ENCODE measurements at places on chromosomes 2 and 18.

GRCh38 chr2:222919841-222920526 lies 59.1 kb downstream of the ACSL3 start:
- no peaks in the 10 kb centered on the region for H3K4me1 ChIP-seq
- no peak for DNase-seq

GRCh38 chr18:53268455-53268854 lies 928.5 kb downstream of the DCC start:
- no peak overlapping the region for H3K27ac ChIP-seq
- H3K36me3 ChIP-seq, result no peaks in the 10 kb centered on the region
- DNase-seq, result no peak
- no peaks in the 10 kb centered on the region for H3K4me1 ChIP-seq

GRCh38 chr2:403682-404081 lies 115.8 kb upstream of the ALKAL2 start:
- H3K36me3 ChIP-seq, result no peaks in the 10 kb centered on the region
- H3K4me1 ChIP-seq, result no peaks in the 10 kb centered on the region
- peaks cover 3% of the 10 kb centered on the region for H3K27me3 ChIP-seq
- no peak overlapping the region for H3K4me3 ChIP-seq
- no peak for DNase-seq

DNA sequence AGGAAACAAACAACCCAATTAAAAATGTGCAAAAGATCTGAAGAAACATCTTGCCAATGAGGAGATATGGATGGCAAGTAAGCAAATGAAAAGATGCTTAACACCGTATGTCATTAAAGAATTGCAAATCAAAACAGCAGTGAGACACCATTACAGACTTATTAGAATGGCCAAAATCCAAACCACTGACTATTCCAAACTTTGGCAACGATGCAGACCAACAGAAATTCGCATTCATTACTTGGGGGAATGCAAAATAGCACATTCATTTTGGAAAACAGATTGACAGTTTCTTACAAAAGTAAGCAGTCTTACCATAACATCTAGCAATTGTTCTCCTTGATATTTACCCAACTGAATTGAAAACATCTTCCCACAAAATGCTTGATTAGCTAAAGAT lies 1118.7 kb downstream of the SUCLG1 start:
- no peak for DNase-seq
- H3K36me3 ChIP-seq, result no peaks in the 10 kb centered on the region
- H3K4me1 ChIP-seq, result no peaks in the 10 kb centered on the region
- H3K27ac ChIP-seq, result no peak overlapping the region
- no peak overlapping the region for H3K4me3 ChIP-seq

DNA sequence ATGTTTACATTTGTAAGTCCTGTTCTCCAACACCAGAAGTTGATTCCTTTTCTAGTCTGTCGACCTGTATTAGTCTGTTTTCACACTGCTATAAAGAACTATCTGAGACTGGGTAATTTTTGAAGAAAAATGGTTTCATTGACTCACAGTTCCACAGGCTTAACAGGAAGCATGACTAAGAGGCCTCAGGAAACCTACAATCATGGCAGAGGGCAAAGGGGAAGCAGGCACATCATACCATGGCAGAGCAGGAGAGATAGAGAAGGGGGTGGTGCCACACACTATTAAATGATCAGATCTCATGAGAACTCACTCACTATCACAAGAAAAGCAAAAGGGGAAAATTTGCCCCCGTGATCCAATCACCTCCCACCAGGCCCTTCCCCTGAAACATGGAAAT lies 112.8 kb upstream of the MAP3K20 start:
- H3K27ac ChIP-seq, result no peak overlapping the region
- peaks cover 6% of the 10 kb centered on the region for H3K27me3 ChIP-seq
- no peaks in the 10 kb centered on the region for H3K4me1 ChIP-seq
- DNase-seq, result no peak
- no peaks in the 10 kb centered on the region for H3K36me3 ChIP-seq

- no peak for DNase-seq
- H3K27me3 ChIP-seq, result no peaks in the 10 kb centered on the region
- no peaks in the 10 kb centered on the region for H3K36me3 ChIP-seq
- no peak overlapping the region for H3K27ac ChIP-seq
Observed at GRCh38 chr2:179701524-179702110, 159.8 kb downstream of the ZNF385B start.

DNA sequence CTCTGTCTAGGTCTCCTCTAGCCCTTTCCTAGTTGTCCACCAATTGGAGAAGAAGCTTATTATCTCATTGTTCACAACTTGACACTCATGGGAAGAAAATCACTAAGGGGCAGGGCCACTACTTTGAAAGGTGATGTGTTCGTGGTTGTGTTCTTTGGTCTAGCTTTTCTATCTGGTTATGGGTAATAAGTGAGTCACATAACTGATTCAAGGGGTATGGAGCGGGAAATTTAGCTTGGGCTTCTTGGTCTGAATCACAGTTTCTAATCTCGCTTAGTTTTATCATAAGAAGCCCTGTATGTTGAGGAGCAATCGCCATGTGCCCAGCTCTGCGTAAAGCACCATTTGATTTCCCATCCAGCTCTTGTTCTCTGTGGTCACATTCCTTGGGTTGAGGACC lies 18.7 kb upstream of the DYTN start:
- no peaks in the 10 kb centered on the region for H3K36me3 ChIP-seq
- DNase-seq, result no peak
- no peak overlapping the region for H3K27ac ChIP-seq
- no peaks in the 10 kb centered on the region for H3K4me1 ChIP-seq
- H3K4me3 ChIP-seq, result no peak overlapping the region
- H3K27me3 ChIP-seq, result no peaks in the 10 kb centered on the region

DNA sequence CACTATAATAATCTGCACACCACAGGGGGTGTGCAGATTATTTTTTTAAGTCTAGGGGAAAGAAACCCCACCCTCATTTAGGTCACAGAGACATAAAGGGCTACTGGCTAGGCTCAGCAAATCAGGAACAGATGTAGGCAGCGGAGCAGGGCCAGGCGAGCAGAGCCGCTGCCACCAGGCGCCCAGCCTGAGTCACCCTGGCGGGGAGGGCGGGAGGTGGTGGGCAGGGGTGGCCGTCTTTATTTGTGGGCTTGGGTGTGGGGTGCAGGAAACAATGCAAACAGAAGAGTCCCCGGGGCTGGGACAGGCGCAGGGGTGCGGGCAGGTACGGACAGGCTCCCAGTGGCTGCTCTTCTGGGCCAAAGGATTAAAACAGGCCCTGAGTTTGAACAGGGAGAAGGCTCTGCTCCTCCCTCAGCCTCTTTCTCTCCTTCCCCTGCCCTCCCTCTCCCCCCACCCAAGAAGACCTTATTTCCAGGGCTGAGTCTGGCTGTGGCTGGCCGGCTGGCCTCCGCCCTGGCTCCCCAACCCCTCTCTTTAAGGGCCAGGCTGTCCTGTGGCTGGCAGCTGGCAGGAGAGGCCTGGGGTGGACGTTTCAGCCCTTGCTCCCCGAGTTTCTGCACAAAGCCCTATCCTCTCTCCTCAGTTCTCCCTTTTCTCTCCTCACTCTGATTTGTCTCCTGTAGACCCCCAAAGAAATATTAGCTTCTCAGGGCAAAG lies 142.9 kb upstream of the SMAD2 start:
- DNase-seq, result no peak
- H3K36me3 ChIP-seq, result no peaks in the 10 kb centered on the region
- H3K4me3 ChIP-seq, result no peak overlapping the region
- peaks cover 10% of the 10 kb centered on the region for H3K27me3 ChIP-seq

- no peak overlapping the region for H3K4me3 ChIP-seq
- no peak overlapping the region for H3K27ac ChIP-seq
- H3K4me1 ChIP-seq, result no peaks in the 10 kb centered on the region
- H3K27me3 ChIP-seq, result no peaks in the 10 kb centered on the region
Observed at GRCh38 chr2:71102981-71103681, 26.9 kb downstream of the MCEE start.

DNA sequence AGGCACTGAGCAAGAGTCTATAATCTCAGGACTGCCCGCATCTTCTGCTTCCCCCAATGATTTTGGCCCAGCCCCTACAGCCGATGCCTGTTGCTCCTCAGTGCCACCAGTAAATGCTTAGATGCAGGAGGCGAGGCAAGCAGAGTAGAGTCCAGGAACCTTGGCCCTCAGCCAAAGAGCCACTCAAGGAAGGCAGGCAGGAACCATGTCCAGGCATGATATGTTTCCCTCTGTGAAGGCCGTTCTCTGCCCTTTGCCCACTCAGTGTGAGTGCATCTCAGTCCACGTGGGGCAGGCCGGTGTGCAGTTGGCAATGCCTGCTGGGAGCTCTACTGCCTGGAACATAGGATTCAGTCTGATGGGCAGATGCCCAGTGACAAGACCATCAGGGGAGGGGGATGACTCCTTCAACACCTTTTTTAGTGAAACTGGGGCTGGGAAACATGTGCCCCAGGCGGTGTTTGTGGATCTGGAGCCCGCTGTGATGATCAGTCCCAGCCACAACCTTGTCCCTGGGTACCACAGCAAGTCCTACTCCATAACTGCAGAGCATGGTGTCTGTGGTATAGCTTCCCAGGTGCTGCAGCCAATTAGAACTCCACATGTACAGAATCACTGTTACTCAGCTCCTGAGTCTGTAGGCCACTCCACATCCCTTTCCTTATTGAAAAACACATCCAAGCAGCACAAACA lies 9.7 kb upstream of the DNAJB2 start:
- no peak for DNase-seq
- H3K4me3 ChIP-seq, result no peak overlapping the region
- no peaks in the 10 kb centered on the region for H3K27me3 ChIP-seq
- H3K36me3 ChIP-seq, result no peaks in the 10 kb centered on the region

DNA sequence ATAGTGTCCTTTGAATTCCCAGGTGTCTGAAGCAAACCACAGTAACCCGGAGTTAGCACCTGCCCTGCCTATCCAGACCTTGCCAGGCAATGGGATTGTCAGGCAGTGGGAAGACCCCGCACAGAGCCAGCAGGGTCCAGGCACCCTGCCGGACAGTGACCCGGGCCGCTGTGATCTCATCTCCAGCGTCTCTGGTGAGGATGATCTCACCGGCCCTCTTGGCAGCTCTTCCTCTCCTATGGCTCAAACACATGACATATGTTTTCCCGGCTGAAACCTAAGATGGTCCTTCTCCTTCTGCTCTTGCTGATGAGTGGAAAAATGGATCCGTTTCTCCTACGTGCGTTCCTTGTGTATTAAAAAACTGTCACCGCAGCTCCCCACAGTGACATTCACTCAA lies 75.1 kb downstream of the ACOXL start:
- DNase-seq, result no peak
- no peak overlapping the region for H3K27ac ChIP-seq
- H3K4me3 ChIP-seq, result no peak overlapping the region
- peaks cover 8% of the 10 kb centered on the region for H3K4me1 ChIP-seq

GRCh38 chr2:181810823-181811695 lies 80.5 kb upstream of the ITPRID2 start:
- no peaks in the 10 kb centered on the region for H3K27me3 ChIP-seq
- no peaks in the 10 kb centered on the region for H3K36me3 ChIP-seq
- no peaks in the 10 kb centered on the region for H3K4me1 ChIP-seq
- no peak overlapping the region for H3K4me3 ChIP-seq
- DNase-seq, result no peak
- no peak overlapping the region for H3K27ac ChIP-seq

GRCh38 chr2:116747103-116747502 lies 1067.4 kb upstream of the DDX18 start:
- no peak for DNase-seq
- no peak overlapping the region for H3K4me3 ChIP-seq
- no peaks in the 10 kb centered on the region for H3K36me3 ChIP-seq
- no peaks in the 10 kb centered on the region for H3K4me1 ChIP-seq
- no peaks in the 10 kb centered on the region for H3K27me3 ChIP-seq

- H3K36me3 ChIP-seq, result no peaks in the 10 kb centered on the region
- DNase-seq, result no peak
- no peaks in the 10 kb centered on the region for H3K4me1 ChIP-seq
- no peak overlapping the region for H3K27ac ChIP-seq
Observed at GRCh38 chr2:221693365-221693764, 121.3 kb upstream of the EPHA4 start.

DNA sequence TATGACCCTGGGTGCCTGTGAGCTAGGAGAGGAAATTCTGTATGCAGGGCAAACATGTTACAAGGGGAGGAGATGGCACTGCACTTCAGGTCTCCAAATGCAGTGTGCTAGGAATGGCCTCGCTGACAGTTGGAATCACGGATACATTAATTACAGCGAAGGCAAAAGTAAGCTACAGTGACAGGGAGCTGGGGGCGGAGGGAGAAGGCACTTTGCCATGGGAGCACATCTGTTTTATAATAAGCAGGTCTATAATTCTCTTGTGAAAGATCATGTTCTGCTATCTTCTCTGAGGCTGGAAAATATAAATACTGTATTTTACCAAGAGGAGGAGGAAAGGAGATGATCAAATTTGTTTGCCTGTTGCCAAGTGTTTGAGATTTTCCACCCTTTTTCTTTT lies 56.3 kb upstream of the FZD5 start:
- H3K27me3 ChIP-seq, result no peaks in the 10 kb centered on the region
- H3K36me3 ChIP-seq, result peaks cover 24% of the 10 kb centered on the region
- peaks cover 2% of the 10 kb centered on the region for H3K4me1 ChIP-seq
- H3K27ac ChIP-seq, result no peak overlapping the region
- DNase-seq, result no peak

DNA sequence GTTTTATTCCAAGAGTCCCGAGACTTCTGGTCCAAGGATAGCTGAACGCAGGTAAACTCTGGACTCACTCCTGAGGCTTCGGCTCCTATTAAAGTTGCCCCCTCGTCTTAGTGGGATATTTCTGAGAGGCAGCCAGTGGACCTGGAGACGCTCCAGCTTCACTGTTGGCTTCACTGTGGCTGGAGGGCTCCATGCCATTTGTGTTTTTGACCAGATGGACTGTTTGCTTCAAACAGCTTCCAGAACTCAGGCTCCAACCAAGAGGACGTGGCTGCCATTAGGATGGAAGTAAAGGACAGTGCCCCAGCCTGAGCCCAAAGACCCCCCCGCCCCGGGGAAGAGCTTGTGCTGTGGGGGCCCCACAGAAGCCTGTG lies 94.4 kb upstream of the LDAH start:
- H3K36me3 ChIP-seq, result no peaks in the 10 kb centered on the region
- H3K27me3 ChIP-seq, result peaks cover 46% of the 10 kb centered on the region
- DNase-seq, result no peak
- no peak overlapping the region for H3K27ac ChIP-seq
- H3K4me3 ChIP-seq, result no peak overlapping the region
- no peaks in the 10 kb centered on the region for H3K4me1 ChIP-seq

GRCh38 chr2:163324677-163325076 lies 411.1 kb downstream of the FIGN start:
- H3K27ac ChIP-seq, result no peak overlapping the region
- no peaks in the 10 kb centered on the region for H3K27me3 ChIP-seq
- H3K4me1 ChIP-seq, result no peaks in the 10 kb centered on the region
- DNase-seq, result no peak
- H3K4me3 ChIP-seq, result no peak overlapping the region
- H3K36me3 ChIP-seq, result no peaks in the 10 kb centered on the region

GRCh38 chr2:126372406-126372805 lies 283.6 kb upstream of the GYPC start:
- H3K36me3 ChIP-seq, result no peaks in the 10 kb centered on the region
- no peak for DNase-seq
- H3K4me3 ChIP-seq, result no peak overlapping the region
- H3K27me3 ChIP-seq, result no peaks in the 10 kb centered on the region

DNA sequence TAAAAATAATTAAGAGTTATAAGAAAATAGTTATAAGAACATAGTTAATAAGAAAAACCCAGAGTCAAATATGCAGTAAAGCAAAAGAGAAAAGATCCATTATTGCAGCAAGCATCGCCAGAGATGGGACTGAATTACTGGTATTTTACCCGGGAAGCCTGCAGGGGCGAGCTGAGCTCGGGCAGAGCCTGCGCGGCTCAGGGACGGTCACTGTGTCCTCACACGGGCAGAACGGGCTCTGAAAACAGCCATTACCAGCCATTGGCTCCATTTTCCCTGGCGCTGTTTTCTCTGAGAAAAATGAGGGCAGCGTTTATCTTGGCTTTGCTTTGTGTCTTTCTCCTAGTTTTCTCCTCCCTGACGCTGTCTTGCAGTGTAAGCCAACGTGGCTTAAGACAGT lies 95.3 kb upstream of the ALKAL2 start:
- H3K4me1 ChIP-seq, result no peaks in the 10 kb centered on the region
- DNase-seq, result no peak
- H3K36me3 ChIP-seq, result no peaks in the 10 kb centered on the region
